Calu3 (cell line): ENCODE measurements at places on chromosomes 3 and 15. TPM values are rescaled to one million over a fixed set of nuclear protein-coding genes. Genes with fewer than 3 reads are reported as not detected.

- no peak for DNase-seq
Observed at GRCh38 chr15:64828985-64829384, 3.5 kb upstream of the PIF1 start.

Gene TMEM40
- 0.42 and 0.98 TPM in 2 replicates for total RNA-seq

DNA sequence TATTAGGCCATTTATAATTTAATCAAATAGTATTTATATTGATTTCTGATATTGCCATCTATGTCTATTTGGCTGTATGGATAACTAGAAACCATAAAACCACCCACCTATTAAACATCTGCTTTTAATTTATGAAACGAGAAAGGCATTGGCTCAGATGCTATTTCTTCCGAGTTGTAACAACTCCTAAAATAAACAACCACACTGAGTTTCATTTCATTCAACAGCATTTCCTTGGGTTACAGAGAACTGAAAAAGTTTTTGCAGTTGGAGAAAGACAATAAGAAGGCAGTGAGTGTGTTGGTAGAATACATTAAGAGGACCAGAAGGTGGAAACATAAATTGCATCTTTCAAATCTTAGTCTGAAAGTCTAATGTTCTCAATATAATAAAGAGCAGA is 79.1 kb downstream of the AQR start:
- no peak for DNase-seq

Gene SLC9C1
- total RNA-seq: not detected in 2 replicates

- no peak for DNase-seq
Observed at GRCh38 chr15:71153823-71154524, 38.7 kb downstream of the THSD4 start.
